D341Med (cell line): ENCODE measurements at places on chromosomes 4 and X.
A peak's percentile ranks its signal among the peaks of the same experiment; 100 is the strongest.

DNA sequence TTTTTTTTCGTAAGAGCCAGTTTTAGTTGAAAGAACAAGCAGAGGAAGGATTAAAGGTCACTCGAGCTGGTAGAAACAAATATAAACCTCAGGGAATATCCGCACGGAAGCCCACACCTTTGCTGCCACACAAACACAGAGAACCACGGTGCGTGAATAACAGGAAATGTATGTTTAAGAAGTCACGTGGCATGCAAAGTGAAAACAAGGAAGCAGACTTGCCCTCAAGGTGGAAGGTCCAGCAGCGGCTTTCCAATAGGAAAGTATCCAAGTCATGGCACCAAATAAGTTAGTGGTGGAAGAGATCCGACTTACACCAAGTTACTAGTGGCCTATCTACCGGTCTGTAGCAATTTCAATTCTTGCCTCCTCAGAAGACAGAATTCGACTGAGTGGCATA, 215.5 kb downstream of the HHIP start:
- DNase-seq = no peak

GRCh38 chr4:40309250-40309774, 25.8 kb upstream of the CHRNA9 start:
- peak; percentile 86 for DNase-seq

- DNase-seq = no peak
These were observed 282.0 kb downstream of the GALNTL6 start for GRCh38 chr4:172095161-172095560.

GRCh38 chr4:31422006-31422405, 701.8 kb downstream of the PCDH7 start:
- no peak for DNase-seq

DNA sequence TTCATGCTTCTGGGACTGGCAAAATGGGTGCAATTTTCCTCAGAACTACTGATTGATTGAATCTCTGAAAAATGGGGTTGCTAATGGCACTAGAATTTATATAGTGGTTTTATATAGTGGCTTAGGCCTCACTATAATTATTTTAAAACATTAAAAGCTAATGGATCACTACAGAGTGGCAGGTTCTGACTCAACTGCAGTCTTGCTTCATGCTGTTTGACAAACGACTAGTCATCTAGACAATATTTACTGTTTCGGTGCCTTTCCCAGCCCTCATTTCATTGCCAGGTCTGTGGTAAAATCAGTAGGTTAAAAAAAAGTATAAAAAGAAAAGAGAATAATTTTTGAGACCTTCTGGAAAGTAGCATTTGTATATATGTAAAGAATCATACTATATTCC, 352.8 kb upstream of the ATOH1 start:
- no peak for DNase-seq

DNA sequence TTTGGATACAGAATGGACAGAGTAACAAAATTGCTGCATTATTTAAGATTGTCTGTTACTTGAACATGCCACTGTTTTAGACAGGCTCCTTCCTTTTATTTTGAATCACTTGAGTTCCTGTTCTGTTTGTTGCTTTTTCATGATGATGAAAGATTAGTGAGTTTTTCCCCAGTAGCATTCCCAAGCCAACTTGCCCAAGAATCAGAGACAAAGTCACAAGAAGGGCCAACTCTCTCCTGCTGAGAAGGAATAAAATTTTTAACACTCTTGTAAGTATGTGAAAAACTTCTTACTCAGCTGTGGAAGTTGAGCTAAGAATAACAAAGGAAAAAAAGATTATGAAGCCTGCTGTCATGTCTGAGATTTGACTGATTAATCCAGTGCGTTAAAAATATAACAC, 104.2 kb downstream of the KLHL8 start:
- DNase-seq = no peak

- DNase-seq = no peak
These were observed 76.5 kb upstream of the CLDN34 start for GRCh38 chrX:9890681-9891091.

DNA sequence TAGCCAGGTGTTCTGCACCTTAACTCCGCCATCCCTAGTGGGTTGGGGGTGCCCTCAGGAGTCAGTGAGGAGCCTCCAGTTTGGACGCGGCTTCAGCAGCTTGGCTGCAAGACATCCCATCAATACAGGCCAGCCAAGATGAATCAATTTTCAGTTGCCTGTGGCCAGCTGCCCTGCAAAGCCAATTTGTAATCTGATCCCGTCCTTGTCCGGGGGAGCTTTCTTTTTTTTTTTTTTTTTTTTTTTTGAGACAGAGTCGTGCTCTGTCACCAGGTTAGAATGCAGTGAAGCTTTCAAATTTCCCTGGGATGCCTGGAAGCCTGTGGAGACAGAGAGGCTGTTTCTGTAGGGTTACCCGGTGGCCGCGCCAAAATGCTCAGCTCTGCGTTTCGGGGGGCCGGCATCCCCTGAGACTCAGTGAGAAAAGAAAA, 192.5 kb downstream of the ASMT start:
- no peak for DNase-seq

GRCh38 chr4:113659127-113659526, 102.4 kb downstream of the CAMK2D start:
- DNase-seq = no peak

DNA sequence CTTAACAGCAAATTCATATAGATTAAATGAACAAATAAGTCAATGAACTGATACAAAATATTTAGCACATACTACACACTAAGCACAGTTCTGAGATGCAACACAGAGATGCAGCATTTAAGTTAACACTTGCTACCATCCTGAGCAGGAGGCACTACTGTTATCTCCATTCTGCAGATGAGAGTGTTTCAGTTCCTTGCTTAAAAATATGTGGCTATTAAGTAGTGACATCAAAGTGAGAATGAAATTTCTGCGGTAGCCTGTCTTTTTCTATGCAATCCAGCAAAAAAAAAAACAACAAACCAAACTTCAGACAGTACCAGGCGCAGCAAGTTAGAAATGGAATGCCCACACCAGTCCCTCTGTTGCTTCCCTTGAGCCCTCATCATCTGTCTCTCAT, 90.8 kb downstream of the SHISA3 start:
- no peak for DNase-seq

GRCh38 chr4:174236359-174236758, 47.1 kb downstream of the FBXO8 start:
- DNase-seq = no peak

DNA sequence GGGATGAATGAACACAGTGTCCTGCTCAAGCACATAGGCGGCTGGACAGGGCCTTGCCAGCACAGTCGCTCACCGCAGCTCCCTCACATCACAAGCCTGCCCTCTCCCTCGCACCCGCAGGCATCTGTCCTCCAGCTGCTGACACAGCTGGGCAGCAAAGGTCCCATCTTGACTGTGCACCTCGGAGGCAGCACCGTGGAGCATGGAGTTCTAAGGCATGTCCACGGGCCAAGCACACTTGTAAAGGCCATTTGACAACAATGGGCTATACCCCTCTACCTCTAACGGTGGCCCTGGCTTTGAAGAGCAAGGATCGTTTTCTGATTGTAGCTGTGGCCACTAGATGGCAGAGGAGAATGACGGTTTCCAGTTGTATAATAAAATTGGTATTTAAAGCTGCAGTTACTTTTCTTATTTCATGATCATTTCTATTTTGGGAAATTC, 53.8 kb downstream of the APLN start:
- DNase-seq = peak; percentile 41

DNA sequence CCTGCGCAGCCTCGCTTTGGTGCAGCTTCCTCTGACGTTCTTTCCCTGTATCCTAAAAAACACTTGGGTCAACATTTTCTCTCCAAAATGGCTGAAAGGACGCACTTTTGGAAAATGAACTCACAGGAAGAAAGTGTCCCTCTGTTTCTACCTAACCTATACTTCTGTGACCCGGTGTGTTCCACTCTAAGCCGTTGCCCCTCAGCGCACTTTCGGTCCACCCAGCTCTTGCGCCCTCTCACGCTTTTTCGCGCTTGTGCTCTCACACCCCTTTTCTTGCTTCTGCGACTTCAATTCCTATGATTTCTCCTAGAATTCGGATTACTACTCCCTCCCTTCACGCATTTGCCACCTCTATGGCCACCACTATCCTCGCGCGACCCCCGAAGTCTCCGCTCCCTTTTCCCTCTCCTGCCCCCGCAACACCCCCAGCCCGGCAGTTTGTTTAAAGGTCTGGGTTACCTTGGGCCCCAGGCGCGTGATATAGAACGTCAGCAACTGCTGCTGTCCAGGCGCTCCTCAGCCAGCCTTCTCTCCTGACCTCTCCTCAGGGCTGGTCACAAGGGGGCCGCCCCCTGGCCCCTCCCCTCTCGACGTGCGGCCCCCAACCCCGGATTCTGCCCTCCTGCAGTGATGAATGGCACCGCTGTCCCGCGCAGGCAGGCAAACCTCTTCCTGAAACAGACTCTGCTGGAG, at the start of gene USP51:
Gene USP51, minus strand, starts transcription at position 535 of the 696 bp plus-strand sequence. CDS start 909 bp downstream, outside the sequence.
- DNase-seq = peak; percentile 38

DNA sequence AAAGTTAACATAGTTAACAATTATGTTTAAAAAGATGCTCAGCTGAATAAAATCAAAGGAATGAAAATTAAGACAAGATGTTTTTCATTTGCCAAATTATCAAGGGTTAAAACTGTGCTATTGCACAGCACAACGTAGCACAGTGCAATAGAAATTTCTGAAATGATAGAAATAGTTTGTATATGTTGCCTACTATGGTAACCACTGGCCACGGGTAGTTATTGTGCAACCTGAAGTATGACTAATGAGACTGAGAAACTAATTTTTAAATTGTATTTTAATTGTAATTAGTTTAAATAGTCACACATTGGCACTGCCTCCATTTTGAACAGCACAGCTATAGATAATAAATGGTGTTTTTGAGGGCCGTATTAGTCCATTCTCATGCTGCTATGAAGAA, 343.1 kb upstream of the FAM241A start:
- no peak for DNase-seq

- DNase-seq = no peak
These were observed 59.3 kb upstream of the SOD3 start for GRCh38 chr4:24736066-24736465.

- peak; percentile 74 for DNase-seq
These were observed 183.2 kb downstream of the FBXW7 start for GRCh38 chr4:152352622-152353116.

DNA sequence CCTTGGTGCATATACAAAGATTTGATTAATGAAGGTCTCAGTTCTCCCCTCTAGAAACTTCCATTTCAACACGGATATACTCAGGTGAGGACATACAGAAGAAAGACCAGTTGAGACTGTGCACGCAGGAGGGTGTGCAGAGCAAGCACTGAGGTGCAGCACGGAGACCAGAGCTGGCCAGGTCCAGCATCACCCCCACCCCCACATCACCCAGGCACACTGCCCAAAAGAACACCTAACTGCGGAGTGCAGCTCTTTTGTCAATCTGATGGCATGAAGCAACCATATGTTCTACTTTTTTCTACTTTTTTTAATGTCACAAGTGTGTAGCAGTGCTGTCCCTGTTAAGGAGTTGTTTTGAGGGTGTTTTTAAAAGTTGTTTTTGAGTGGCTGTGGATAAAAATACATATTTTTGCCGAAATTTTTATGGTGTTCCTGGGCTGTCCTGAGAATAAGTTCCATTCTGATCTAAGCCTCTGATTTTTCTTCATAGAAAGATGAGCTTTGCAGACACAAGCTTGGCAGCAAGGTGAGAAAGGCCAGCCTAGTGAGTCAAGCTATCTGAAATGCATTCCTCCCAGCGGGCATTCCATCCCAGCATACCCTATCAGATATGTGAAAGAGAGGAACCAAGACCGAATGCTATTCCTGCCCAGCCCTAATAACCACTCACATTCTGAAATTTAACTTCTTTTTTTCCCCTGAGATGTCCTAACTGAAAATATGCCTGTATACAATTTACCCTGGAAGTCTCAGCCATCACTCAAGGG, 173.7 kb downstream of the PTTG2 start:
- no peak for DNase-seq

DNA sequence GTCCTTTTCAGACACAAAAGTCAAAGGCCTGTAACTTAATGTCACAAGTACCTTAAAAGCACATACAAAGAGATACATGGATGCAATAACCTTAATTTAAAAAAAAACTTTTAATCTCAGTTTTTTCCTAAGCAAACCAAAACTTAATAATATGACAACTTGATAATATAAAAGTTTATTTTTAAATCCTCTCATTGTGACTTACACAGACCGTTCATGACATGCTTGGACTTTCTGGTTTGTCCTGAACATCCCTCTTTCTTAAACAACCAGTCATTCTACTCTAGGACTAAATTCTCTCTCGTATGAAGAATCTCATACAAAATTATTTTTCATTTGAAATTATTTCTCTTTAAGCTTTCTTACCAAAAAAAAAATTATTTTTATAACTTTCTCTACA, 43.1 kb upstream of the CYP2U1 start:
- DNase-seq = no peak

GRCh38 chrX:1480082-1480785, 27.5 kb upstream of the ASMTL start:
- no peak for DNase-seq

- no peak for DNase-seq
These were observed 39.8 kb upstream of the NAP1L5 start for GRCh38 chr4:88737307-88737941.

DNA sequence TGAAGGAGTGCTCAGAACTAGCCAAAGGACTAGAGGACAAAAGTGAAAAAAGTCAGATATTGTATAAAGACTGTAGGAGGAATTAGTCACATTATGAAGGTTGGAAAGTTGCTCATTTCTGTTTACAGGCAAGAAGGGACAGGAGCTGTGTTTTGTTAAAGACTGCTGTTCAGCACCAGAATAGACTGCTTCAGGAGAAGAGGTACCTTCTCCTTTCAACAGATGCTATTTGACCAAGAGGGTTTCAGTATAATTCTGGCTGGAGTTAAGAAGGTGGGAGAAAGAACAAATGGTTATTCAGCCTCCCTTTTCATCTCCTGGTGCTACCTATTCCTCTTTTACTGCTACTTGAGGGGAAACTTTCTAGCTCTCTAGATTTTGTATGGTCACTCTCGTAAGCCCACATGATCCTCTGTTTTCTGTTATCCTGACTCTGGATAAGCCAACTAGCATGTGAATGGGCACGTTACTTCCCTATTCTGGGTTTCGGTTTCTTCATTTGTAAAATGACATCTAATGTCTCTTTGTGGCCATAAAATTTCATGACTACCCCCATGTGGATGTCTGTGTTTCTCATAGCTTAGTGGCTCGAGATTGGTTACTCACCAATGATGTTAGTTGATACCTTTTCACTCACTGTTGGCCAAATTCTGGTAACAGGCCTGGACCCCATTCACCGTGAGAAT, 68.9 kb downstream of the SH2D1A start:
- no peak for DNase-seq

DNA sequence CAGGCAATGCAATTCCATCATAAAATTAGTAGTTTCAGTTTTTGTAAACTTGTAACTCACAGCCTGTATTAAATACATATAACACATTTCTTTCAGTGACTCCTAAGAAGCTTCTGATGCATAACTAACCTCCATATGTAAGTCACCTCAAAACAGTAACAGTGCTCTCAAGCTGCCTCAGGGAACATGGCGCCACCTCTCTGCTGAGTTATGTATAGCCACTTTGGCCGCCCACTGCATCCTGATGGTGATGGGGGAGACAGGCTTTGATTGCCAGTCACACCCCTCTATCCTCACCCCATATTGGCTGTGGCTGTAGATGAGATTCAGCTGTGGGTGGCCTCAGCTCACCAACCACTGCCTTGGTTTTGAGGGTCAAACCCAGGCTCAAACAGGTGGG, 54.3 kb downstream of the LRBA start:
- peak; percentile 68 for DNase-seq

- no peak for DNase-seq
These were observed 59.4 kb downstream of the TSC22D3 start for GRCh38 chrX:107716118-107716684.

- no peak for DNase-seq
These were observed 507.8 kb upstream of the GRID2 start for GRCh38 chr4:91795947-91796346.
